NCI-H2081 treated with DMSO at 0.1 percent for 48 hours (cell line): ENCODE measurements at places on chromosomes 12 and 14.

GRCh38 chr14:63453443-63453936 is 89.7 kb downstream of the PPP2R5E start:
- no peak for DNase-seq

GRCh38 chr12:63206909-63207308 is 55.9 kb upstream of the AVPR1A start:
- DNase-seq, result no peak

- no peak for DNase-seq
Measured at GRCh38 chr12:132632521-132633228, 14.1 kb downstream of the P2RX2 start.

DNA sequence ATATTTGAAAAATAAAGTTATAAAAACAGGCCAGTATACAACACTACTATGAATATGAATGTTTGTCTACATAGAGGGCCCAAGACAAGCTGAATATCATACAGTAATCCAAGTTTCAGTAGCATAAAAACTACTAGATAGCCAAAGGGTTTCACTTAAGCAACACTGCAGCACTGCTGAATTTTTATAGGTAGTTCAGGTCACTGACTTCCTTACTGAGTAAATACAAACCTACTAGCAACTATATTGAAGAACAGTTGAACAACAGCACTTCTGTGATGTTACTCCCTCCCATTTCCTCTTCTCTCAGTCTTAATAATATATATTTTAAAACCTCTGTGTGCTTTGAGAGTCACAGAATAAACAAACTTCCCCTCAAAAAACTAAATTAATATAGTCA is 42.7 kb downstream of the GTF2A1 start:
- no peak for DNase-seq

DNA sequence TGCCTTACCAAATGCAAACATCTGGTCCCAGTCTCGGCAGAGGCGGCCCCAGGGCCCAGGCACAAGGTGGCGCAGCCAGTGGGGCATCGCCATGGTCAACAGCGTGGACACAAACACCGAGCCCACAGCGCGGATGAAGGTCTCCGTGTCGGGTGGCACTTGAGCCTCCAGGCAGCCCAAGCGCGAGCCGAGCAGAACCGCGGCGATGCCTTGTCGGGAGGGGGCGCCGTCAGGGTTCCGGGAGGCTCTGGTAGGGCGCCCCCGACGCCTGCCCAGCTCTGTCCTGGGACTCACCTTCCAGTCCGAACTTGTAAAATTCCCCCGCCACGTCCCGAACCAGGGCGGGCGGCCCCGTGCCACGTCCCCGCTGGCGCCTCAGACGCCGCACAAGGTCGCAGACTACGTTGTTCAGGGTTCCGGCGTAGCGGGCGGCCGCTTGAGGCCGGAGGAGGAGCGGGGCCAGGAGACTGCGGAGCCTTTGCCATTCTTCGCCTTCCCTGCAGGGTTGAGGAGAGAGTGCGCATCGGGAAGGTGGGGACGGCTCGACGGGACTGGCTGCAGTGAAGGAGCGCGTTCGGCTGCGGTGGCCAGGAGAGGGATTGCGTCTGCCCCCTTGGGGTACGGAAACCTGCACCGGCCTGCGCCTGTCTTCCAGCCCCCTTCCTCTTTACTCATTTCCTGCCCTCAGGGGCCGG is 1.7 kb downstream of the CYP27B1 start:
- DNase-seq, result no peak

DNA sequence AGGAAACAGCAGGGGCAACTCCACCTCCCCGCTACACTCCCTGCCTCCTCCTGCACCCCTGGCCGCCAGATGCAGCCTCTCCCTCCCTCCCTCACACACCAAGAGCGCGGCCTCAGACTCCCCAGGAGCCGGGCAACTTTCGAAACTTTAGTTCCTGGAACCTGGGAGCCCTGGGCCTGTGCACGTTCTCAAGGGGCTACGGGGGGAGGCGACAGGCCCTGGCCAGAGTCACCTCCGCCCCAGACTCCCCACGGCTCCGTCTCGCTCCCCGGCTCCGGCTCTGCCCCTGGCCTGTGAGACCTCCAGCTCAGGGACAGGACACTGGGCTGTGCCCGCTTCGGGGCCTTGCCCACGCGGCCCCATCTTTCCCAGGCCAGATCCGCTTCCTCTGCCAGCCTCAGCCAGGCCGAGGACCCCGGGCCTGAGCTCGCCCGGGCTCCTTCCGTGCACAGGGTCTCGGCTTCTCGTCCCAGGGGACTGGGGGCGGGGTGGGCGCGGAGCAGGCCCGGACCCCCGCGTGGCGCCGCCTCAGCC is 5.5 kb downstream of the AMN start:
- DNase-seq, result no peak

DNA sequence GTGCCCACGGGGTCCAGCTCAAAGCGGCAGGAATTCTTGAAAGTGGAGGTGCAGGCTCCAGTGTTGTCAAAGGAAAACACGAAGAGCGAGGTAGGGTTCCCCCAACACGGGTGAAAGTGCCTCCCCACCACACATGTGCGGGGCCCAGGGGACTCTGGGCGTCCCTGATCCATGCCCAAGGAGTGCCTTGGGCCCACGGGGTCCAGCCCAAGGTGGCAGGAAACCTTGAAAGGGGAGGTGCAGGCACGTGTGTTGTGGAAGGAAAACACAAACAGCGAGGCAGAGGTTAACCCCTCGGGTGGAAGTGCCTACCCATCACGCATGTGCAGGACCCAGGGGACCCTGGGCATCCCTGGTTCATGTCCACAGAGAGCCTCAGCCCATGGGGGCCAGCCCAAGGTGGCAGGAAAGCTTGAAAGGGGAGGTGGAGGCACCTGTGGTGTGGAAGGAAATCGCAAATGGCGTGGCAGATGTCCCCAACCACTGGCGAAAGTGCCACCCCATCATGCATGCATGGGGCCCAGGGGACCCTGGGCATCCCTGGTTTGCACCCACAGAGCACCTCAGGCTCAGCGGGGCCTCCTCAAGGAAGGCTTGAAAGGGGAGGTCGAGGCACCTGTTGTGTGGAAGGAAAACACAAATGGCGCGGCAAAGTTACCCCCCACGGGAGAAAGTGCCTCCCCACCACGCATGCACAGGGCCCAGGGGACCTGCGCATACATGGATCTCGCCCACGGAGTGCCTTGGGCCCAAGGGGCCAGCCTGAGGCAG is 584.6 kb downstream of the ALG10 start:
- DNase-seq, result no peak

GRCh38 chr12:14714437-14714836 is 18.0 kb upstream of the GUCY2C start:
- DNase-seq, result peak; percentile 54
